Neural progenitor cell (in vitro differentiated cells): ENCODE measurements at places on chromosomes 4 and X. TPM values are rescaled to one million over a fixed set of nuclear protein-coding genes. Genes with fewer than 3 reads are reported as not detected.

VEGFC gene
- total RNA-seq, result 1.3 and 1.6 TPM in 2 replicates

ARAP2 gene
- 0.87 and 1.6 TPM in 2 replicates for total RNA-seq

RAPGEF2 gene
- total RNA-seq, result 49.5 and 70.4 TPM in 2 replicates

HSFX3 gene
- not detected in 2 replicates for total RNA-seq

ANXA5 gene
- 153 and 216 TPM in 2 replicates for total RNA-seq
